ENCODE measurements at places on chromosomes 5 and 9.
A peak's percentile ranks its signal among the peaks of the same experiment; 100 is the strongest.

DNA sequence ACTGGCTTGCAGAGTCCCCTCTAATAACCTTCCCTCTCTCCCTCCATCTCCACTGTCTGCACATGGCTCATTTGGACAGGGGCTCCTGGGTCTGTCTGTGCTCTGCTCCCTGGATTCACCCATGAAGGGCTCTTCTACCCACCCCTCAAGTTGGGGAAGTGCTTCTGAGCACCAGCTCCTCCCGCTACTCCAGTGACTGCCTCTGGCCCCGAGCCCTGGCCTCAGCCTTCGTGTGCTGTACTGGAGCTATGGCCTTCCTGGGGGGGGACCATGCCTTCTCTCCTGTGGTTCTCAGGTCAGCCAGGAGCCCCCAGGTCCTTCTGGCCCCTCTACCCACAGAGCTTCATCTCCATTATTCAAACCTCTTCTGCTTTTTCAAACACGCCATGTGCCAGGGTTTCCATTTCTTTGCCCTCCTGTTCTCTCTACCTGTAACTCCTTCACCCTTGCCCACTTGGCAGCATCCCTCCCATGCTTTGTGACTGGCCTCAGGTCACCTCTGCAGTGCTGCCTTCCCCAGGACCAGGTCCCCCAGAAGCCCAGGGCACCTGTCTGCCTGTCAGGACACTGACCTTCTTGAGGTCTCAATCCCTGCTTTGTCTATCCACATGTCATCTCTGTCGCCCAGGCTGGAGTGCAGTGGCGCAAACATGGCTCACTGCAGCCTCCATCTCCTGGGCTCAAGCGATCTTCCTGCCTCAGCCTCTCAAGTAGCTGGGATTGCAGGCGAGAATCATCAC is 9.5 kb downstream of the SH3PXD2B start:
- DNase-seq, result no peak

DNA sequence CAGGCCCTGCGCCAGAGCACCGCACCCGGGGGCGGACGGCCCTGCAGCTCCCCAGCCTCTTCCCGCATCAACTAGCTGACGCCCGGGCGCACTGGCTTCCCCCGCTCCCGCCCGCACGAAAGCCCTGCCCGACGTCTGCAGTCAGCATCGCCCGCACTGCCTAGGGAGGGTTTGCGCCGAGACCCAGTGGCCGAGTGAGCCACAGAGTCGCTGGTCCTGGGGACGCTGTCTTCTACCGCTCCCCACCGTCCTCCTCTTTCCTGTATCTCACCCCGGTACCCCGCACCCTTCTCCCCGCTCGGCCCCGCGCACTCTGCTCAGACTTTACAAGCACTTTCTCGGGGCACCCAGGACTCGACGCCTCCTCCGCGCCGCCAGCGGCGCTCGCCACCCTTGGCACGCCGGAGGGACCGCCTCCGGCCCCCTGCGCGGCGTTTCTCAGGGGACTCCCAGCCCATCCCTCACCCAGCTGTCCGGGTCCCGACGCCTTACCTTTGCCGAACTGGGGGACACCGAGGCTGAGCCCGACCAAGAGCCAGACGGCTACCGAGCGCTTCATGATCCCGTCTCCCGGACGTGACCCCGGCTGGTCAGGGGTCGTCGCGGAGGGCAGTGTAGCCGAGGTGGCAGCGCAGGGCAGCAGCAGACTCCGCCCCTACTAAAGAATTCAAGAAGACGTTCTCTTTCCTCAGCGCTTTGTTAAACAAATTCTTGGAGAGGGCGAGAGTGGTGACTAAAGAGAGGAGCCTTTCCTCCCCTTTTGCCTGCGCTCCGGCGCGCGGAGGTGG is 670 bp downstream of the EDIL3 start:
- DNase-seq, result no peak

DNA sequence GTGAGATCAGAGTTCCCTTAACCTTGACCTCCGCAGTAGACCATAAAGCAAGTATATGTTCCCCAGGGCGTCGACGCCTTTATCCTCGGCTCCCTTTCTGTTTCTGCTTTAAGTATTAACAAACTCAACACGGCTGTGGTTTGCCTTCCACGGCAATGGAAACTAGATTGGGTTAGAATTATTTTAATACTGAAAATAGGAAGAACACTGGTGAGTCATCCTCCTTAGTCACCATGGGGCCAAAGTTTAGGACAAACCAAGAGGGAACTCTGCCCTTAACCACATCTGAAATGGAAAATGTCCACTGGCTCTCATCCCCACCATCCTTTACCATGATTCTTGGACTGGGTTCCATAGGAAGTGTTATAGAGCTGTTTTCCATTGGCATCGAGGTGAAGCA is 386.1 kb downstream of the ACTL7B start:
- no peak for DNase-seq

DNA sequence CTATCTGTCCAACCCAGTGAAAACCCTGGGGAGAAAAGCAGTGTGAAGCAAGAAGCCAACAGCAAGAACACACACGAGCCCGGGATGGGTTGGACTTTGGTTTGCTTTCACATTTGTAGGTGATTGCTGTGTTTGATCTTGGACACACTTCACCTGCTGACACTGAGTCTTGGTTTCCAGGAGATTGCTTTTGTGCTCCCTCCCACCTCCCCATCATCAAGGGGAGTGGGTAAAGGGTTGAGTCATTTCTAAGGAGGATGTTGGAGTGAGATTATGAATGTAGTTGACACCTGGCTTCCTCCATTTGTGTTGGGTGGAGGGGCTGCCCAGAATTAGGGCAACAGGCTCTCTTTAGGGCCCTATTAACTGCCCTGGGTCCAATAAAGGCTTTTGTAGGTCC is 37.5 kb downstream of the ANKDD1B start:
- DNase-seq, result no peak

DNA sequence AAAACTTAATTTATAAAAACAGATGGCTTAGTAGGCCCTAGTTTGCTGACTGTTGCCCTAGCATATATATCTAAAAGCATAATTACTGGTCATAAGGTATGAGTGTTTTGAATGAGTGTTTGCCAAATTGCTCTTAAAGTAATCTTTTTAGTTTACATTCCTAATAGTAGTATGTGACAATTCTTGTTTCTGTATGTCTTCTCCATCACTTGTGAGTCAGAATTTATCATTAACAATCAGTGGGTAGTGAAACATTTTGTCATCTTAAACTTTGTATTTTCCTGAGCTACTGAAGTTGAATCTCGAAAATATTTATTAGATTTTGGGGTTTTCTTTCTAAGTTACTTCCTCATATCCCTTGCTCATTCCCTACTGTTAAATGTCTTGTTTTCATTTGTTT is 49.6 kb downstream of the APC start:
- no peak for DNase-seq

GRCh38 chr9:121034529-121034928 is 15.5 kb downstream of the C5 start:
- DNase-seq, result no peak

GRCh38 chr5:123806644-123807043 is 294.7 kb downstream of the CSNK1G3 start:
- DNase-seq, result no peak

- DNase-seq, result no peak
Measured at GRCh38 chr5:168301593-168302390, 10.3 kb downstream of the WWC1 start.

DNA sequence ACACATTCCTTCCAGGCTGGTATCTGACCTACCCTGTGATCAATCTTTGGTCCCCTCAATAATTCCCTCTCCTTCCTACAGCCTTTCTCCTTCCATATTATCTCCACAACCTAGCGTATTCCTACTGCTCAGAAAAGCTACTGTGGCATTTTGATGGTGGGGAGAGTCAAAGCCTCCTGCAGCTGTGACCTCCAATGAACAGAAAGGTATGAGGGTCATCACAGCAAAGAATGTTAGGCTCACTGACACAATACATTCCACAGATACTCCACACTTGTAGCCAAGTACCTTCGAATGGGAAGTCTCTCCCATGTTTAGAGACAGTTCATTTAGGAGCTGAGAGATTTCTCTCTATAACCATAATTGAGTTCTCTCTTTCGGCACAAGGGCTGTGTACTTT is 5.9 kb downstream of the FBN2 start:
- DNase-seq, result no peak

DNA sequence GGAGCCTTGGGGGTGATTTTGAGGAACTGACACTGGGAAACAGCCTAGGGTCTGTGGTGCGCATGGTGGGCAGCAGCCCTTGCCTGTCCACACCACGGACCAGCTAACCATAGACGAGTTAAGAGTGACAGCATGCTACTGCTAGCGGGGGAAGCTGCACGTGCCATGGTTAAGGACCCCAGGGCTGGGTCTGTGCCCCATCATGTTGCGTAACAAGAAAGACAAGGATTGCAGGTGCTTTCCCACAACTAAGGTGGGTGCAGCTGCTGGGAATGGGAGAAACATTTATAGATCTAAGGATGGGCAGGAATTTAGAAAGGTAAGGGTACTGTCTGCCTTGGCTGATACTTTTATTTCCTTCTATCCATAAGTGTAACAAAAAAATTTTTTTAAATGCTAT is 17.9 kb upstream of the KCNMB1 start:
- no peak for DNase-seq

- no peak for DNase-seq
Measured at GRCh38 chr9:94778013-94778412, 51.5 kb downstream of the AOPEP start.

- no peak for DNase-seq
Measured at GRCh38 chr5:171340491-171340890, 31.4 kb downstream of the TLX3 start.

DNA sequence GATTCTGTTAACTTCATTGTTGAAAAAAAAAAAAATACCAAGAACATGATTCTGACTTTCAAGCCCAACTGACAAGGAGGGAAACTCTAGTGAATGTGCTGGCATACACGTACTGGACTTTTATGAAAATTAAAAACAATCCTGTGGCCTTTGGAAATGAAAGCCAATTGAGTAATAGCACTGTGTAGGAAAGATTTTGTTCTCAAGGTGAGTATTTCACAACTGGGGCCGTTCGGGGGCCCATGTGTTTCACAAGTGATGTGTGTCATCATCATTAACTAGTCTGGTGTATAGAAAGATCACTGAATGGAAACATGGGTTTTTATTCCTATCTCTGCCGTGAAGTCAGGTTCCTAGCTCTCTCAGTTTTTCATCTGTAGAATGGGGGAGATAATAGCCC is 605.0 kb upstream of the CLINT1 start:
- DNase-seq, result no peak

DNA sequence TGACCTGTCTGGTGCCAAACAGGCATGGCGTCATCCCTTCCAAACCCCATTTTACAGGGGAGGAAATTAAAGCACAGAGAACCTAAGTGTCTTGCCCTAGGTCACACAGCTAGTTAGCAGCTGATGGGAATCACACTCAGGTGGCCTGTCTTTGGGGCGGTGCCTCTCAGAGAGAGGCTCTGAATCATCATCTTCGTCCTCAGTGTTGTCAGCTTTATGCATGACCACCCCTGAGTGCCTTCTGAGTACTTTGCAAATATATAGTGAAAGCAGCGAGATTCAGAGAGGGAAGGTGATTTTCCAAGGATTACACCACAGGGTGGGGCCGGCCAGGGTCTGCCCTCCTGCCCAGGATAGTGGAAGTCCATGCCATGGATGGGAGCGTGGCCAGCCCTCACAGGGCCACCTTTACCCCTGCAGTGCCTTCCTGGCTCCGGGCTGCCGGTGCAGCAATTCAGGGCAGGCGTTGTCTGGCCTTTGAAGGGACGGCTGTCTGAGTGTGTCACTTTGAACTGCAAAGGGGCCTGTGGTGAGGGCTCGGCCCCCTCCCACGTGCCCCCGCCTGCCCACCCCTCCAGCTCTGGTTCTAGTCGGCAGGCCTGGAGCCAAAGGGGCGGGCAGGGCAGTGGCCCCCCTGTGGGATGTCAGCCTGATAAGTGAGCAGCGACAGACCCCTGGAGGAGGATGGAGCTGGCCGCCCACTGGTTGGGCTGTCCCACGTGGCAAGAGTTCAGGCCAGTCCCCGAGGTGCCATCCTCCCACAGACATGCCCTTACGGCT is 16.9 kb downstream of the LMX1B start:
- no peak for DNase-seq

- no peak for DNase-seq
Measured at GRCh38 chr5:83718195-83718825, 2.3 kb downstream of the HAPLN1 start.

GRCh38 chr5:579746-580366 is 32.3 kb upstream of the CEP72 start:
- DNase-seq, result no peak

DNA sequence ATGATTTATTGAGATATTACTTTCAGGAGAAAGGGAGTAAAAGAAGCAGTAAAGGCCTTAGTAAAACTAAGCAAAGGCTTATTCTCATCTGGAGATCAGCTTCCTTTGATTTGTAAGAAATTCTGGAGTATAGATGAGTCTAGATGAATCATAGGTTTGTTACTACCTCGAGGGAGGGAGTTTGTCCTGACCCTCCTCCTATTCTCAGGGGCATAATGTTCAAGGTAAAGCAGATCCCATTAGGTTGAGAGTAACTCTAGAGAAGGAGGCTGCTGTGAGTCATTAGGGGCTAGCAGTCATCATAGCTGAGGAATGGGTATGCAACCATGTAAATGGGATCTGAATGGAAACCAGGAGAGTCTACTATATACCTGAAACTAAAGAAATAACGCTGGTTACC is 155.5 kb upstream of the MOCS2 start:
- DNase-seq, result no peak

GRCh38 chr9:134128727-134129679 is 6.9 kb upstream of the WDR5 start:
- DNase-seq, result no peak

DNA sequence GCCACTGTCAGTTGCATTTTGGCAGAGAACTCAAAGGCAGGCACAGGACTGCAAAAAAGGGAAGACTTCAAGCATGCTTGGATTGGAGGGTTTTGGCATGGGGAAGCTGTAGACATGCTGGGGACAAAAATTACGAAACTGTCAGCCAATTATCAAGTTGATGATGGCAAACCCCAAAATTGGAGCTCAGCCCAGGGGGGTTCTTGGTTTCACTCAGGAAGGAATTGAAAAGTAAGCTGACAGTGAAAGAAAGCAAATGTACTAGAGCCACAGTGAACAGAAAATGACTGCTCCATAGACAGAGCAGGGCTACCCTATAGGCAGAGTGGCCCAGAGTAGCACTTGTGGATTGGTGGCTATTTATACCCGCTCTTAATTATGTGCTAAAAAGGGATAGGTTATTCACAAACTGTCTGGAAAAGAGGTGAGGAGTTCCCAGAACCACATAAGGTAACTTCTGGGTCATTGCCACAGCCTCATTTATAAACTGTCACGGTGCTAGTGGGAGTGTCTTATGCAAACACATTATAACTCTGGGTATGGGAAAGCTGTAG is 14.6 kb upstream of the CFAP95 start:
- no peak for DNase-seq

DNA sequence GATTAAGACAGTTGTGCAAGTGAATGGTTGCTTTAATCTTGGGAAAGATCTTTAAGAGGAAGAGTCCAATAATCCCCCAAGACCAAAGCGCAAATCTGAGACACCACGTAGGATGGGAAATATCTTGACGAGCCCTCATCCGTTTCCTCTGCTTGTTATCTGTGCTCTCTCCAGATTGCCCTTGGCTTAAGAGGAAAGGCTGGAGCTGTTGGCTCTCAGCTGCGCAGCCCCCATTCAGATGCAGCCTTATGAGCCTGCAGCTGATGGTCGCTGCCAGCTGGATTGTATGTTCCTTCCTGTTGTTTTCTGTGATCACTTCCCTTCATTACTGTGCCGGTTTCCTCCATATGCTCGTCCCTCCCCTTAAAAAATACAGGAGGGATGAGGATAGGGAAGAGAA is 47.7 kb downstream of the PWWP2A start:
- DNase-seq, result no peak

- no peak for DNase-seq
Measured at GRCh38 chr9:121725008-121725775, 73.8 kb downstream of the DAB2IP start.

- peak; percentile 60 for DNase-seq
Measured at GRCh38 chr9:34403554-34404380, 27.1 kb upstream of the MYORG start.

Data from activated CD4-positive, CD25-positive, alpha-beta regulatory T cell treated with anti-CD3 and anti-CD28 coated beads, Interleukin-2, amount 50 U/mL, for 72 hours (primary cell).